ENCODE measurements at places on chromosomes 3 and 15.
A peak's percentile ranks its signal among the peaks of the same experiment; 100 is the strongest.

DNA sequence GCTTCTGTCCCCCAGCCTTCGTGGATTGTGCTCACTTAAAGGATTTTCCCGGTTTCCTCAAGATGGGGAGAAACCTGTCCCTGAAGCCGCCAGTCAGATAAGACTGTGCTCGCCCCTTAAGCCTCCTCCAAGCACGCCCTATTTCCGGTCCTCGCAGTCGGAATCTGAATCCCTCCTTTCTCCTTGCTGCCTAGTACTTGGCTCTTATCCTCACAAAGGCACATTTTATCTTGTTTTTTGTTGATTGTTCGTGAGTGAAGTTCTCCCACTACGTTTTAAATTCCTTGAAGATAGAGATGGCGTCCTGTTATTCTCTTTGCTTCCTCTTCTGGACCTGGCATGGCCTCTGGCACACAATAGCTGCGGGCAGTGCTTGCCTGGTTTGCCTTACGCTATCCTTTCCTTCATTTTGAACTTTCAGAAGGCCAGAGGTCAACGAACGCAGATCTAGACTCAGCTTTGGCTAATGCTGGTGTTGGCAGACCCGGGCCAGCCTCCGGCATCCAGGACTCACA, 1.7 kb downstream of the CLDN11 start:
- DNase-seq: no peak

- peak; percentile 52 for DNase-seq
Measured at GRCh38 chr15:69546182-69546581, 93.6 kb downstream of the RPLP1 start.

GRCh38 chr3:129476586-129476985, 36.6 kb downstream of the IFT122 start:
- DNase-seq: no peak

- DNase-seq: no peak
Measured at GRCh38 chr3:78724859-78725258, 1042.9 kb downstream of the ROBO1 start.

DNA sequence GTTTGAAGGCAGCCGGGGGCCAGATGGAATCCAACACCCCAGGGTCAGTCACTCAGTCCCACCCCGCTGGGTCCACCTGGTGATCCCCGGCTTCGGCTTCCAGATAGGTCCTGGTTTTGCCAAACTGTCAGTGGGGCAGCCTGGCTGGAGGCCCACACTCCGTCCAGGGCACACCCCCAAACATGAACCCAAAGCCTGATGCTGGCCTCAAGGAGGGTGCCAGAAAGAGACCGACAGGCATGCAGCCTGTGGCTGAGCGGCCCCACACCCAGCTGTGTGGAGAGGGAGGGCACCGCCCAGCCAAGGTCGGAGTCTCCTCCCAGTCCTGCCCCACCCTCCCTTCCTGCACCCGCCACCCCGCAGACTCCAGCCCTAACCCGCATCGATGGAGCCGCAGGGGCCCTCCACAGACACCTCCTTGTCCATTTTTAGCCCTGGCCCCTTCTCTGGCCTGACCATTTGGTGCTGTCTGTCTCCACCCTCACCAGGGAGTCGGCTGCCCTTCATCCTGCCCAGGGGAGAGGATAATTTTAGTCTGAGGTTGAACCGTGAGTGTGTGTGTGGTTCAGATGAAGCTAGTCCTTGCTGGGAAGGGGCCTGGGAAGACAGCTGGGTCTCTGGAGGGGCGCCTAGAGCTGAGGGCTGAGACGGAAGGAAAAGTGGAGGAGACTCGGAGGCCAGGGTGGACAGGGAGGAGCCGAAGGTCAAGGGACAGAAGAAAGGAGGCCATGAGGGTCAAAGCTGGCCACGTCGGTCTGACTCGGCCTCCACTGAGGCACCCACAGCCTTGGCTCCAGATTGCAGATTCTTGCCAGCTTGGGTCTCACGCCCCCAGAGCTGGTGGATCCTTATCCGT, 23.1 kb downstream of the TNK2 start:
- no peak for DNase-seq

DNA sequence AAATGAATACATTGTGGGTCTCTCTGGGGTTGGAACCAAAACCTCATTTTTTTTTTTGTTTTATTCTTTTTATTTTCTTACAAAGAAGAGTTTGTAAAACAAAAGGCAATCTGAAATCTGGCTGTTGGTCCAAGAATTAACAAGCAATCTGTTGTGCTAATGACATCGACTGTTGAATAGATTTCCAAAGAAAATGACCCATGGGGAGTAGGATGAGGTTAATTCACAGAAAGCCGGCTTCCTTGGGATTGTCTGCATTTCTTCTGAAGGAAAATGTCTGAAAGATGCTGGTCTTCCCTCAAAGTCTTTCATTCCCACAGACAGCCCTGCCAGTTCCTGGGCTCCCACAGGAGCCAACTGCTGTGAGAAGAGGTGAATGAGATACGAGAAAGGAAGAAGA, 92.9 kb downstream of the LRRC3B start:
- no peak for DNase-seq

- DNase-seq: no peak
Measured at GRCh38 chr15:80861731-80862170, 82.6 kb downstream of the CEMIP start.

DNA sequence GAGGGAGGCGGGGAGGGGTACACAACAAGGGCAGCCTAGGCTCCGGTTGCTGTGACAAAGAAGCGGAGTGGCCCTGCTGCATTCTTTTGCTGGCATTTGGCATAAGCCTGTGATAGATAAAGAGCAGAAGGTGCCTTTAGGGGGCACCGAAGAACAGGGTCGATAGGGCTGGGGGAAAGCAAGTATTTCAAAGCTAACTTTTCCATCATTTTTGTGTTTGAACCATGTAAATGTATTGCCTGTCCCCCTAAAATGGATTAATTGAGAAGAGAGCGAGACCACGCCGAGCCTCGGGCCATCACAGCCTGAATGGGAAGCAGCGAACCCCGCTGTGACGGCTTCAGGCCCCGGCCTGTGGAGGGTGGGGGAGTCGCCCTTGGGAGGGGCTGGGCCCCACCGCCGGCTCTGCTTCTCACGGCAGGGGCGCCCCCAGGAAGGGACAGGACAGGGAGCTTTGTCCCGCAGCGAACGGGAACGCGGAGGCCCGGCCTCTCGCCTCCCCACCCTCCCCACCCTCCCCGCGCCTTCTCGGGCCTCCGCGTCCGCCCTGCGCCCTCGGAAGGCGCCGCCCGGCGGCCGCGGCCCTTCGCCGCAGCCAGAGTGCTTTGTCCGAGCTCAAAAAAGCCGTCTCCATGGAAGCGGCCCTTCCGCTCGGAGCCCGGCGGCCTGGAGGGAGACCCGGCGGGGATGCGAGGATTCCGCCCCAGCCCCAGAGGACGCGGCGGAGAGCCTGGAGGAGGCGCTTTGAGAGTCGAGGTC, 32.4 kb upstream of the ALDH1L1 start:
- peak; percentile 60 for DNase-seq

- no peak for DNase-seq
Measured at GRCh38 chr3:48655606-48656005, 7.1 kb downstream of the CELSR3 start.

DNA sequence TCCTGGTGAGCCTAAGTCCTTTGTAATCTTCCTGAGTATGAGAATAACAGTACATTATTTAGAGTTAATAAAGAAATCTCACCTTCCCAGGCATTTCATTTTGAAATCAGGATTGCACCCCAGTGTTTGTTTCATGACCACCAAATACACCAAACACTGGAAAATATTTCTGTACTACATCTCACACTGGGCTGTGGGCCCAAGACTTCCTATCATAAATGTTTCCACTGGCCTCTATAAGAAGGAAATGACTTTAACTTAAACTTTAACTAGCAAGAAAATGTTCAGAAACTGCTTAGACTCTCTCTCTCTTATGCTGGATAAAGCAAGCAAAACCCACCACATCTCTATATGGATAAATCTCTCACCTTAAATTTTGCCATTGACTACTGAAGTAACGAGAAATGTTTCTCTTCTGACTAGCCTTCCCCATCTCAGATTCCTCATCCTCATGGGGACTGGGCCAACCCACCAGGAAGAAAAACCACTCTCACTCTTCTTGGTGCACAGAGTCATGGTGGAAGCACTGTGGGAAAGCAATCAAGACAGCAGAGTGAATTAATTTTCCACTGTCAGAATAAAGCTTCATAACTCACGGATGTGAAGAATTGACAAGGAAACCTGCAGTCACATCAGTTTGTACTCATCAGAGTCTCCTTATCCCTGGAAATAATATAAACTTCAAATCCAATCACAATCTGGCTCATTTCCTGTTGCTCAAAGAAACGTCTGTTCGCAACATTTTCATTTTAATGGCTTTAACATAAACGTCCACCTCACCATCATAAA, 859.6 kb downstream of the EPHA3 start:
- no peak for DNase-seq

- DNase-seq: peak; percentile 71
Measured at GRCh38 chr3:127754411-127755304, 67.7 kb downstream of the MGLL start.

DNA sequence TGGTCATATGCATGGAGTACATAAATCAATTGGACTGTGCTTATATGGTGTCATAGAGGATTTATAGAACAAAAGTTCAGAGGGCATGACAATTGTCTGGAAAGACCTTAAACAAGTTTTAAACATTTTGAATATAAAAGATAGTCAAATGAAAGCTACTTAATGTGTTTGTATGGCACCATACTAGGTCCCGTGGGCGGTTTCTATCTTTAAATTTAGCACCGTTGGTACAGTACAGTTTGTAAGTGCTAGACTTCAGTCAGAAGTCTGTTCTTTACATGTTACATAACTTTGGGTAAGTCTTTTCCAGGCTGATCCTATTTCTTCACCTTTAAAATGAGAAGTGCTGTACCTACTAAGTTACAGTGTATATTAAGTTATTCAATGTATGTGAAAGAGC, 373.4 kb upstream of the ARL6 start:
- DNase-seq: no peak

DNA sequence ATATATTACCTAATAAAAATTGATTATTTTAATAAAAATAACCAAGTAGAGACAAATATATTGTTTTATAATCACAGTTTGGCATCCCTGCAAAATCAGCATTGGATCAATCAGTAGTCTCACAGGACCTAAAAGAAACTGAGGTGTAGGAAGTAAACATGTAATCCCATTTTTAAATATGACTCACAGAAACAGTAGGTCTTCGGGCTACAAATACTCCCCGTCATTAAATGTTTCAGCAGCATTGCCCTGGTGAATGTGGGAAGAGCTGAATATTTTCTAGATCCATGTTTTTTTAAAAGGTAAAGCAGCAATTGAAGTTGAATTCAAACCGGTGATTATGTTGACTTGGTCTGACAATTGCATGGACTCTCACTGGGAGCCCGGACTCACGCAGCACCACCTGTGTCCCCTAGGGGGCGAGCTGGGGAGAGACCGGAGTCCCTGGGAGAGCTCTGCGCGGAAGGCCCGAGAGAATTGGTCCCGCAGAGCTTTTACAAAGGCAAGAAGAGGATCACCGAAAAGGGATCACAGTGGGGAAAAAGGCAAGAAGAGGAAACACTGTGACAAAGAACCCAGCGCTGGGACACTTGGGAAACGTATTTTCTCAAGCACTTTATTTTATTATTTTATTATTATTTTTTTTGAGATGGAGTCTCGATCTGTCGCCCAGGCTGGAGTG, 17.2 kb upstream of the USP3 start:
- peak; percentile 86 for DNase-seq

DNA sequence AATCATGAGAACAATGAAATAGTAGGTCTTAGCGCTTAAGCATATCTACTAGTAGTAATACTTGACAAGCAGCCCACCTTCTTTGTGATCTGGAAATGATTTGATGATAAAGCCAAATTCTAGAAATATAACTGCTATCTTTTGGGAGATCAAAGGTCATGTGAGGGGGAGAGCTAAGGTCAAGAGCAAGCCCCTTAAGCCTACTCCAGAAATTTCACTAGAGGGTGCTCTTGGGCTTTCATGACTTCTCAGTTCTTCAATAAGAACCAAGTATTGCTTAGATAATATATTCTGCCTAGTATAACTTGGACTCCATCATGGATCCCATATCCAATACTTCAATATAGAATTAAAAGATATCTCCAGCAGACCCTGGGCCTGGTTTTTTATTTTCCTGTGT, 319.6 kb downstream of the ZBTB20 start:
- DNase-seq: peak; percentile 58

DNA sequence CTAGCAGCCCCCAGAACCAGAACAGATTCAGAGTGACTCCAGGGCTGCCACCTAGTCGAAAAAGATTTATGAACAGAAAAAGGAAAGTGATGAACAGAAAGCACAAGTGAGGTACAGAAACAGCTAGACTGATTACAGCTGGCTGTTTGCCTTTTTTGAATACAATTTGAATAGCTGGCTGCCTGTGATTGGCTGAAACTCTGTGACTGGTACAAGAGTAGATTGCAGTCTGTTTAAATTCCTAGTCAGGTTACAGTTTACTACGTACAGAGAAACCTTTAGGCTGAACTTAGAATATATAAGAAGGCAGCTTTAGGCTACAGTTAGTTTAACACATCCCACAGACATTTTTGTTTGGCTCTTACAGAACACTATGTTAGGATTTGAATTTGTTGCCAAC, 10.0 kb downstream of the CCDC13 start:
- no peak for DNase-seq

DNA sequence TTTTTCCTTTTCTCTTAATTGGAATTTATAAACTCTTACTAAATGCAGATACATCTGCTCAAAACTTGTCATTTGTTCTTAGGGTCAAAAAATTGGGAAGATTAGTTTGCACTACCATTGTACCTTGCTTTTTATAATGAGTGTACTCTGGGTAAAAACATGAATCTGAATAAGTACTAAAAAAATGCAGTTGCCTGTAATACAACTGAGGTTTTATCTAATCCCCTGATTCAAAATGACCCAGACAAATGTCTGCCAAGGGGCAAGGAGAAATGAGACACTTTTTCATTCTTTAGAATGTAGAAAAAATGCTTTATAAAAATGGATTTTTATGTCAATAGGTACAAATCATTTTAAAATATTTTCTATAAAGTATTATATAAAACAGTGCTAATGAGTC, 42.4 kb downstream of the RASA2 start:
- DNase-seq: no peak

DNA sequence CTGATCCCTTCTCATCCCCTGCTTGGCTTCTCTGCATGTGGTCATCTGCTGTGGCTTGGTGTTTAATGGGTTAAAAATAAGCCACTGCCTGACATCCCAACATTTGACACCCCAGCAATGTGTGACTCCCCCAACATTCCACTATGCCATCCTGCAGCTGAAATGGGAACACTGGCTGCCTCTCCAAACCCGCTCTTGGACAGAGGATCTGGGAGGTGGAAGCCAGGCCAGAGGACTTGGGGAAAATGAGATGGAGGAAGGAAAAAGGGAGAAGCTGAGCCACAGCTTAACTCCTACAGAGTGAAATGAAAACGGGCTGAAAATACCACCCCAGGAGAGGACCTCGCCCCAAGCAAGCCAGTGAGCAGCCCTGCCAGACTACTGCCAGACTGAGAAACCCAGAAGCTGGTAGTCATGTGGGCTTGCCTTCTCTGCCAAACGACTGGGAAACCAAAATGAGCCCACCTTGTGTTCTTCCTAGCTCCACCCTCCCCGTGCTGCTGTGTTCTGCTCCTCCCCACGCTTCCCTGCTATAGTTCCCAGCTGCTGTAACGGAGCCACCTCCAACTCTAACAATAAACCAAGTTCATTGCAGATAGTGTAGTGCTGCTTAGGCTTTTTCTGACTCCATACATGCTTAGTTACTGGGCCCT, 13.7 kb downstream of the MAP1A start:
- no peak for DNase-seq

Measured in NB4 (cell line).